COLO829 (cell line): ENCODE measurements at places on chromosomes 2 and 18.

DNA sequence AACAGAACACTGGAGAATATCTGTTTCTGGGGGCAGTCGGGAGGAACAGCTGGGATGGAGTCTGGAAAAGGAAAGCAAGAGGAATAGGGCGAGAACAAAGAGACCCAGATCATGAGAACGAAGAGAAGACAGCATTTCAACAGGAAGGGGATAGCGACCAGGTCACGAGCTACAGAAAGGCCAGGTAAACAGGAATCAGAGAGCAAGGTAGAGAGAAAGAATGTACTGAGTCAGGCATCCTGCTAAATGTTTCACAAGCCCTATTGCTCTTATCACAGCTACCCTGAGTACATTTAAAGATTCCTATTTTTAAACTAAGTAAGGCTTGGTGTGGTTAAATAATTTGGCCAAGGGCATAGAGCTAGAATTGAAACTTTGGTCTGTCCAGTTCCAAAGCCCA, 254.9 kb upstream of the RAB12 start:
- no peak for DNase-seq

DNA sequence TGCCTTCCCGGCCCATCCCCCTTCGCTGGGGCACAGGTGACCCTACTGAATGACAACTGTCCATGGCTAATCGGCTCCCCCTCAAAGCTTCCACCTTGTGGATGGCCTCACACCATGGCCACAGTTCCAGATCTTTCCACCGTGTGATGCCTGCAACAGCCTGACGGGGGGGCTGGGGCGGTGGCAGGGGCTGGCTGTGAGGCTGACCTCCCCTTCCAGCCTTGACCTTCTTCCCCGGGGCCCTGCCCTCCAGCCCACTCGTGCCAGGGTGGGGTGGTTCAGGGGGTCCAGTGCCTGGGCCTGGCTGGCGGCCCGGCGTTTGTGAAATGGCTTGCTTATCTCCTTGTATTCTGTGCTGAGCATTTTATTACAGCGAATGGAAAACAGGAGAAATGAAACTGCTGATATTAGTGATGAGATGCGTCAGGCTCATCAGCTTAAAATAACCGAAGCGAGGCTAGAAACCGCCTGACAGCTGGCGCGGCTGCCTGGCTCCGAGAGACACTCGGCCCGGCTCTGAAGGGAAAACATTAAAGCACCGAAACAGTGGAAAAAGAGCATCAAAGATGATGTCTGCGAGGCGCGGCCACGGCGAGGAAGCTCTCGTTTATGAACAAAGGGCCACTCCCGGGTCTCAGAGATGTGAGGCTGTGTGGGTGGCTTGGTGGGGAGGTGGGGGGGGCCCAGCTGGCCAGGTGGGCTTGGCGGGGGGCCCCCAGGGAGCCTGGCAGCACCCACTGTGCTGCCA, 916 bp upstream of the PDCD1 start:
- no peak for DNase-seq

DNA sequence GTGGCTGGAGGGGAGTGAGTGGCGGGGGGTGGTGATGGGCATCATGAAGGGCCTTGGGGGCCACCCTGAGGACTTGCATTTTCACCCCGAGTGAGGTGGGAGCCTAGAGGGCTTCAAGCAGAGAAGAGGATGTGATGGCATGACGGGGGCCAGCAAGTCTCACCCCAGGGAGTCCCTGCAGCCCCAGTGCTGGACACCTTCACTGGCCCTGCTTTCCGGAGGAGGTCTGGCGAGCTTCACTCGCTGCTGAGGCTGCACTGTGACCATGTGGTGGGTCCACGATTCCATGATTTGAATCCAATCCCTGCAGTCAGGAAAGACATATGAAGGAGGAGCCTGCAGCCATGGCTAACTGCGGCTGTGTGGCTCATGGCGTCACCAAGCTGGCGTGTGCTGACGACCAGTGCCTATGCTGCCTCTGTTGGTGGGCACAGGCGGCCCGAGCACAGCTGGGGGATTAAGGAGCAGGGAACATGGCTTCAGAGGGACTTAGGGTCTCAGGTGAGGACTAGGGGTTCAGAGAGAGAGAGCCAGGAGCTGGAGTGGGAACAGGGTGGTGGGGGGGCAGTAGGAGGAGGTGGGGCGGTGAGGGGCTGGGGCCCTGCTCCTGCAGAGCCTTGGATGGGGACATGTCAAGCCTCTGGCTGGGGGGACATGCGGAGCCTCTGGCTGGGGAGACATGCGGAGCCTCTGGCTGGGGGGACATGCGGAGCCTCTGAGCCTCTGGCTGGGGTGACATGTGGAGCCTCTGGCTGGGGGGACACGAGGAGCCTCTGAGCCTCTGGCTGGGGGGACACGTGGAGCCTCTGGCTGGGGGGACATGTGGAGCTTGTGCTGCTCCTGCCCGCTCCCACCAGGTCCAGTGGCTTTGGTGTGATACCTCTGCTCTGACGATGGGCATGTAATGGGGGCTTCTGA, 3.6 kb downstream of the ZAP70 start:
- DNase-seq = no peak

GRCh38 chr2:16496426-16497388, 168.9 kb downstream of the CYRIA start:
- no peak for DNase-seq

DNA sequence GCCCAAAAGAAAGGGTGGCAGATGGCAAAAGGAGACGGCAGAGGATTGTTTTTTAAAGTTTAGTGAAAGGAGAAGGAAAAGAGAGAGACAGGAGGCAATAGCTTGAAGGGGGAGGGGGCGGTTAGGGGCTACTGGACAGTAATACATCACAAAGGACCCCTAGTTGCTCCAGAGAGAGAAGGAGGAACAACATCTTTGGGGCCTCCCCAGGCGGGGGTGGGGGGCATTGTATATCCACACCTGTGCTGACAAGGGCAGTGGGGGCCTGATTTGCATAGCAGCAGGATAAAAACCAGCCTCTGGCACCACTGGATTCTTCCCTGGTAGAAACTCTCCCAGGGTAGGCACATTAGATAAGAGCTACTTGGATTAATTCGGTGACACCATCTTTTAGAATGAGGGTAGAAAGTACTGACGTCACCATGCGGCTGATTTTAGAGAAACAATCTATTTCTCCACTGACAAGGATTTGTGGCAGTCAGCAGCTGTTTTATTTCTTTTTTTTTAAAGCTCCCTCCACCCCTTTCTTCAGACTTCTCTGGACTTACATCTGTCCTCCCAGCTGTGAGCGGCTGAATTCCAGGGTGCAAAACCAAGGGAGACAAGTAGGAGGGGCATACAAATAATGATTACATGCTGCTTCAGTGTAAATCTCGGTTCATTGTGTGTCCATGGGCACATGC, 199.8 kb upstream of the NRP2 start:
- DNase-seq = no peak

GRCh38 chr2:23618794-23619530, 234.0 kb downstream of the KLHL29 start:
- no peak for DNase-seq

DNA sequence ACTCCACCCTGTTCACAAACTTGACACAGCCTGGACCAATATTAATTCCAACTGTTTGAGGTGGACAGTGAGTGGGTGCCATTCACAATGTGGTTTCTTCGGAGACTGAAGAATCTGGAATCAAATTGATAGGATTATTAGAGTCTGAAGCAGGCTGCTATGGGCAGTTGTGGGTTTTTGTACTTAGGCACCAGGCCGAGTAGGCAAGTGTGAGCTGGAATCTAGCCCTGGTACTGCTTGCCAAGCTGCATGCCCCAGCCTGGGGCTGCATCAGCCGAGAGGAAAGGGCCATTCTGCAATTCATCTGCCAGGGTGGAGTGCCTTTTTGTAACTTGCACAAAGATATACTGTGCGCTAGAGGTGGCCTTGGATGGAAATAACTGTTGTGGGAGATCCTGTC, 654.7 kb upstream of the FANCL start:
- no peak for DNase-seq

- DNase-seq = no peak
These were observed 52.5 kb upstream of the GPR17 start for GRCh38 chr2:127593228-127594115.

- DNase-seq = no peak
These were observed 120.9 kb downstream of the TWIST2 start for GRCh38 chr2:238968616-238969384.

DNA sequence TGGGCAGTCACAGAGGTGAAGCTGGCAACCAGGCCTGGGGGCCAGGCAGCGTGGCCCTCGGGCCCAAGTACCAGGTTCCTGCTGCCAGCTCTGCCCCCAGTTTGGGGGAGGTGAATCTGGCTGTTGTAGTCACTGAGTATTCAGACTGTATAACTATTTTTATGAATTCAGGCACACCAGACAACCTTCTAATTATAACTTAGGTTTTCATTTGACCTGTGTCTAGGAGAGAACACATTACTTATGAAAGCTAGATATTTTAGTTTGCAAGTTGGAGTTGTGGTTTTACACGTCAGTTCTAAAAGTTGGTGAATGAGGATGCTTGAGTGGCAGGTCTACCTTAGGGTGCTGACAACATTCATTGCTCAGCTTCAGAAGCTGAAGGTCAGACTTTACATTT, 71.7 kb downstream of the LIMS1 start:
- no peak for DNase-seq

- no peak for DNase-seq
These were observed 23.7 kb upstream of the MMADHC start for GRCh38 chr2:149611100-149611820.

DNA sequence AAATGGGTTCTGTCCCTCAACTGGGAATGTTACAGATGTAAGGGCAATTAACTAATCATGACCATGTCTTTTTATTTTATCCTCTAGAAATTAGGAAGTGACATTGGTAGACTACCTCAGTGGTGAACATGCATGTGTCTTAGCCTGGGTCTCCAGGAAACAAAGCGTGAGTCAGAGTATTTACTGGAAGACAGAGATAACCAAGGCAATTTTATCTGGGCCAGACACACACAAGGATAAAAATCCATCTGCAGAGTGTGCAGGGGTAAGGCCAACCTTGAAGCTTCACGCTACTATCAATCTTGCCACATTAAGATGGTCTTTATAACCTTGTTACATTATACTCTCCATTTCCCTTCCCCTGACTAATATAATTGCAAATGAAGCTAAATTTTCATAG, 487.5 kb downstream of the SUCLG1 start:
- DNase-seq = no peak

- DNase-seq = no peak
These were observed 74.0 kb downstream of the IL1R2 start for GRCh38 chr2:102065675-102066252.

GRCh38 chr18:23671564-23671963, 8.9 kb upstream of the ANKRD29 start:
- no peak for DNase-seq

- DNase-seq = no peak
These were observed 11.1 kb upstream of the SLC66A3 start for GRCh38 chr2:11144077-11144737.

- DNase-seq = no peak
These were observed 90.5 kb upstream of the FHL2 start for GRCh38 chr2:105489168-105489878.

GRCh38 chr2:54915101-54915500, 135.2 kb downstream of the RTN4 start:
- no peak for DNase-seq

DNA sequence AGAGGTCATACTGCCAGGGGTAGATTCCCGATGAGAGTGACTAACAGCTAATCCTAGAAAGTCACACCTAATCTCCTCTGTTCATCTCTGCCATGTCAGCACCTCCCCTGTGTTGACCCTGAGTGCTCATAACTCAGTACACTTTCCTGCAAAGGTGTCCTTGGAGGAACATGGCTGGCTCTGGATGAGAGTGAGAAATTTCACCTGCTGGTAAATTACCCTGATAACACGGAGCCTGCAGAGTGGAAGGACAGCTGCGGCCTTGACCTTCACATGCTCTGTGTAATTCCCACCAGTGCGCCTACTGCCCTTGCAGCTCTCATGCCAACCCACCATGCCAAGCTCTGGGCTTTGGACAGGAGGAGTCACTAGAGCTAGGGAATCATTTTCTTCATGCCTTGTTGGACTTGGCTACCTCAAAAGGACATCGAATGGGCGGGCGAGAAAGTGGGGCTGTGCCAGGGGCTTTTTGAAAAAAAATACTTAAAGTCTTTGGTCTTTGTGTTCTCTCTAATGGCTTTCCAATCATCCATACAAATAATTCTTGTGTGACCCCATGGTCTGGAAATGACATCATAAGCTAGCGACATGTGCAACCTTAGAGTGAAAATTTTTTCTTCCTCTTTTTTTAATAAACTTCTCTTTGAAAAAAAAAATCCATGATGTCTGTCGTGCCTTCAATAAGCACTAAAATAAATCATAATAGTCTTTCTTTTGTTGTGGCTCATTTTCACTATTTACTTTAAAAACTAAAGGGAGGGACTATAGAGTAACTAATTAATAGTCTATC, 319.9 kb downstream of the MYCN start:
- DNase-seq = no peak

- DNase-seq = no peak
These were observed 51.3 kb upstream of the SERTAD2 start for GRCh38 chr2:64704996-64705395.

DNA sequence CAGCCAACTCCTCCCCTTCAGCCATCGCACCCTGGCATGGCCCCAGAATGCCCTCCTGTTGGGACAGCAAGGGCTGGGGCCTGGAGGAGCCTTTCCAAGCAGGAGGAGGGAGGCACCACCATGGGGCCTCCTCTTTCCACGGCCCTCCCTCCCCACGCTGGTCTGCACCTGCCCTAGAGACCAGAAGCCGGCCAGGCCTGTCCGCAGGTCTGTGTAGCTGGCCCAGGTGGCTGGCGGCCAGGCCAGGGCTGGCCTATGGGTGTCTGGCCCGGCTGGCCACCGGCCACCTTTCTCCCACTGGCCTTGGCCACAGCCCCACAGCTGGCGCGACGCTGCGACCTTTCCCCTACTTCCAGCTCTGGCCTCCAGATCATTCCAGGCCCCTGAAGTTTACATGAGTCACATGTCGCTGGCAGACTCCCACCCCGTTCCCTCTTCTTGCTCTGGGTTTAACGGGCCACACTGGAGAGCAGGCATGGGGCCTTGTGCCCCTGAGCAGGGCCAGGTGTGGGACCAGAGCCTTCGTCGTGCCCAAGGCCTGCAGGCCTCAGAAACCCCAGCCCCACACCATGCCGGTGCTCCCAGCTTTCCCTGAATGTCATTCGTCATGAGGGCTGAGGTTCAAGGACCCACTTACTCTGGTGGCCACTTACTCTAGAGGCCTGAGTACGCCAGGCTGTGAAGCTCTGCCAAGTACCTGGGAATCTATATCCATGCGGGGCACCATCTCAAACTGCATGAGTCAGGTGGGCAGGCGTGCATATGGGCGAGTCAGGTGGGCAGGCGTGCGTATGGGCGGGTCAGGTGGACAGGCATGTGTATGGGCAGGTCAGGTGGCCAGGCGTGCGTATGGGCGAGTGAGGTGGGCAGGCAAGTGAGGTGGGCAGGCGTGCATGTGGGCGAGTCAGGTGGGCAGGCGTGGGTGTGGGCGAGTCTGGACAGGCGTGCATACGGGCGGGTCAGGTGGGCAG, 33.3 kb upstream of the KLF11 start:
- DNase-seq = no peak

GRCh38 chr18:54020156-54020745, 204.2 kb downstream of the MBD2 start:
- DNase-seq = no peak

GRCh38 chr2:136395582-136395981, 277.6 kb upstream of the CXCR4 start:
- no peak for DNase-seq

GRCh38 chr2:36662638-36663037, 33.9 kb upstream of the VIT start:
- no peak for DNase-seq
